Activated T-cell treated with anti-CD3 and anti-CD28 coated beads, Interleukin-2, amount 50 U/mL, for 24 hours (primary cell): ENCODE measurements at places on chromosomes 12 and 14.
A peak's percentile ranks its signal among the peaks of the same experiment; 100 is the strongest.

DNA sequence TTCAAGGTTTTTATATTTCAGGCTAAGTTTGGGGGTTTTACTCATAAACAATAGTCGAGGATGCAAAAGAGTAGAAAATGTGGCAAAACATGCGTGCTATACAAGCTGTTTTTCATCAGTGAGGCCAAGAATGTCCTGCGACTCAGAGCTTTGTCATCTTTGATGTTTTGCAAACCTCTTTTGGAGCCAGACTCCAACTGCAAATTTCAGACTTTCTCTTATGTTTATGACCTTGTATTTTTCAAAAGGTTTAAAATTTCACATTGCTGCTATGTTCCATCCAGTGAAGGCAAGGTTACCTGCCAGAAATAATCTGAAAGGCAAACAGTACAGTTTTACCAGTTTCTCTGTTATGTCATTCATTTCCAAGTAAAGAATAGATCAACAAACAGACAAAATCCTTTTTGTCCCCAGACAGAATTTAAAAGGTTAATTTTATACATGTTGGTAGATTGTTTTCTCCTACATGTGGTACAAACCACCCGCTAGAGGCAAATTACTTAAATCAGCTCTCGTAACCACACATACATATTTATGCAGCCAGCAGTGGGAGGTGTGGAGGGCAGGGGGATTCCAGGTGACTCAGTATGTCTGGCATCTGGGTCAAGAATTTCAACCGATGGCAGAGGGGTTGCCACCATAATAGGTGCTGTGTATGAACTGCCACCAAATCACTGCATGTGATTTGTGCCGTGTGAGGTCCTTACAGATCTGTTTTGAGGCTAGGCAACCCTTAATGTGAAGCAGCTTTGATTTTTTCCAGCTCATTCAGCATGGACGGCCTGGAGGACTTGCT lies 119.8 kb upstream of the CPM start:
- peak; percentile 60 for DNase-seq

- no peak for DNase-seq
Measured at GRCh38 chr12:86735072-86735471, 478.9 kb upstream of the MGAT4C start.

GRCh38 chr14:24876996-24877395 lies 173.0 kb downstream of the STXBP6 start:
- DNase-seq: no peak

GRCh38 chr12:91194500-91194899 lies 11.9 kb upstream of the DCN start:
- no peak for DNase-seq

GRCh38 chr12:1531153-1531653 lies 63.2 kb downstream of the FBXL14 start:
- DNase-seq: peak; percentile 48

DNA sequence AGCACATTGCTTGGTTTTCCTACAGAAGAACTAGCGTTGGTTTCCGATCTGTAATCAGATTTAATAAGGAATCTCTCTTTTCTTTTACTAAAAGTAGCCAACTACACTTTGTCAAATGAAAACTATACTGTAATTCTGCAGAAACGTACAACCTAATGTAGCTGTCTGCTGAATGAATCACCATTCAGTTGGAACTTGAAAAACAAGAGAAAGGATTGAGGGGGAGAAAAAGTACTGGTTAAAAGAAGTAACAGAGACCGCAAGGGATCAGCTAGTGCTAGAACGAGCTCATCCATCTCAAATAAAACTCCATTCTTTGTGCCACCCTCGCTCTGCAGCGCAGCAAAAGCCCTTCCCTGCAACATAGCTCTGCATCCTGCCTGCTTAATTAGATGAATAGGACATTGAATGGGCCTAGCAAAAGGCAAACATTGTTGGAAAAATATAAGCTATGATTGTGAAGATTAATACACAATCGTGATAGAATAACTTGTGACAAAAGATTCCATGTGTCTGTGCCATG lies 2.6 kb downstream of the GARIN2 start:
- no peak for DNase-seq

DNA sequence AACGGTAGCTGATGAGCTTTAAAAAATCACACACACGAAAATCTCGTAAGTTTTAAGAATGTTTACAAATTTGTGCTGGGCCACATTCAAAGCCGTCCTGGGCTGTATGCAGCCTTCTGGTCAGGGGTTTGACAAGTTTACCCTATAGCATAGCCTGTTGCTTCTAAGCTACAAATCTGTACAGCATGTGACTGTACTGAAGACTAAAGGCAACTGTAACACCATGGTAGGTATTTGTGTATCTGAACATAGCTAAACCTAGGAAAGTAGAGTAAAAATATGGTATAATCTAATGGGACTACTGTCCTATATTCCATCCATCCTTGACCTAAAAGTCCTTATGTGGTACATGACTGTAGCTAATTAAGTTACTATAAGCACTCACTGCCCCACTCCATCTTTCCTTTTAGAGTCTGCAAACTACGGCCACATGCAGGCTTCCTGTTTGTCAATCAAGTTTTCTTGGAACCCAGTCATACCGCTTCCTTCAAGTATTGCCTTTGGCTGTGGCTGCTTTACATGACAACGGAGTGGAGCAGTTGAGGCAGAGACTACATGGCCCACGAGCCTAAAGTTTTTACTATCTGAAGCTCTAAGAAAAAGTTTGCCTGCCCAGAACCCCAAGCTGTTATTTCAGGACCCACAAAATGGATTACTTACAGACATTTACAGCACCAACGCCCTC lies 18.5 kb downstream of the KRT7 start:
- DNase-seq: no peak

DNA sequence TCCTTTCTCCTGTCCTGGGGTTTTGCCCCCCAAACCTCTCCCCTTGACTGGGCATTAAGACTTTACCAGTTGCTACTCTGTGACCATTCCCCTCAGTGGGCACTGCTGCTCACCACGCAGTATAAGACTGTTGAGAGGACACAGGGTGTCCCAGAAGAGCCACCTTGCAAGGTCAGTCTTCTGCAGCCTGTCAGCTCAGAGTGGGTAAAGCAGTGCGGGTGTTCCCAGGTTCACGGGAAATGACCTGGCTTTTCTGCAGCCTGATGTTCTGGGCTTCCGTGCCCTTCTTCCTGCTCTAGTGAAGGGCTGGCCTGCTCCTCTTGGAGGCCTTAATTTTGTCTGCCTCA lies 34.2 kb downstream of the KCNA1 start:
- no peak for DNase-seq

DNA sequence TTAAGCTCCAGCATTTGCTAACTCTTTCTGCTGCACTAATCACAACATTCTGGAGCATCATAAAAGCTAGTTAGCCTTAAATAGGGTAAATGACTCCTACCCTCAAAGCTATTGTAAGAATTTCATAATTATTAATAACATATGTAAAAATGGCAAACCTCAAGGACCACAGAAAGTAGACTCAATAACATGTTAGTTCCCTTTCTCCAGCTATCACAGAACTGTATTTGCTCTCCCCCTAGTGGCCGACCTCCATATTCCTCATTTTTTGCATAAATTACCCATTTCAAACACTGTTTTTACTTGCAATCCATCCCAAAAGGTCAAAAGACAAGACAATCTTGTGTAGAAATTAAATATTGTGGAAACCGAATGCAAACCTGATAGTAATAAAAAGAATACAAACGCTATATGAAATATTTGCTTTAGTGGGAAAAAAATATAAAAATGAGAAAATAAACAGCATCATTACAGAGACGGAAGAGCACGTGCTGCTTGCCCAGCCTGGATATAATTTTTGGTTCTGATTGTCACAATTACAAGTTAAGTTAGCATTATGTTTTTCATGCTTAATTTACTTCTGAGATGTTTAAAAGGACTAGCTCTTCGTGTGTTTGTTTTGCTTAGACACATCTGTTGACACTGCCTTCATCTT lies 97.9 kb downstream of the RERGL start:
- DNase-seq: no peak

DNA sequence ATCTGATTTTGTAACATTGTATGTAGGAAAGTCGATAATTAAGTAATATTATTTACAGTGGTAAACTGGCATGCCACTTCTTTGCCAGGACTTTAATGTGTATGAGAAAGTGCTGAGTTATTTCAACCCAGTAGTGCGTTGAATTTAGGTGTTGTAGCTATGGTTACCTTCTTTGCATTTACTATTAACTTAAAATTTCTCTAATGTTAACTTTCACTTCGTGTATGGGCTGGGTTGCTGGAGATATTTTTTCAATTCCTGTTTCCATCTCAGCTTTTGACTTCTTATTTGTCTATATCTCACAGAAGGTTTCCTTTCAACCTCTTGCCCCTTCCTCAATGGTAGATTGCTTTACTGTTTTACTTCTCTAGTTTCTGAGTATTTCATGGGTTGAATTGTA lies 1345.6 kb downstream of the FSCB start:
- DNase-seq: no peak

DNA sequence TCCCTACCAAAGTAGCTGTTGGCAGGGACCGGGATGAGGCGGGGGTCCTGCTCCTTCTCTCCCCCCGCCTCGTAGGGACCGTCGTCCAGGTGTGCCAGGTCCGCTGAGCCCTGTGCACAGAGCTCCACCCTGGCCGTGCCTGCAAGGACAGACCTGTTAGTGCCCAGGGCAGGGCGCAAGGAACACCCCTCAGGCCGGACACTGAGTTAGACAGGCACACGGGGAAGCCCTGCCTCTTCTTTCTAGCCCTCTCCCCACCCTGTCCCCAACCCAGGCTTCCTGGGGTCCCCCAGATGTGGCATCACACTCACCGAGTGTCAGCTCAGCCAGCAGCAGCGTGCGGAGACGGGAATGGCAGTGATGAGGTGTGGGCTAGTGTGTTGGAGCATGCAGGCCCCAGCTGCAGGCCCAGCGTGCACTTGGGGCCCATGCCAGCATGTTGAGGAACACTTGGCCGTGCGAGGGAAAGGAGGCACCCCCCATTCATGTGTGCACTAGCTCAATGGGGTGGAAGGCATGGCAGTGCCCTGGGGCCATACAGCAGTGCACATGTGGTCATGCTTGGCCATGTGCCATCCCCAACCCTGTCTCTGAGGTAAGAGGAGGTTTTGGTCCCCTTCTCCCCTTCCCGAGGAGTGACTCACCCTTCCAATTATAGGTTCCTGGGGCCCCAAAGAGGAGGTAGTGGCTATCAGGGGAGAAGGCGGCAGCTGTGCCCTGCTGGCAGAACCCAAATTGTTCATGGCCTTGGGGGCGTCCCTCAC lies 7.3 kb downstream of the ITGA7 start:
- DNase-seq: no peak

- no peak for DNase-seq
Measured at GRCh38 chr14:35715079-35715478, 94.0 kb downstream of the RALGAPA1 start.

- no peak for DNase-seq
Measured at GRCh38 chr12:71730936-71731335, 23.7 kb upstream of the RAB21 start.

DNA sequence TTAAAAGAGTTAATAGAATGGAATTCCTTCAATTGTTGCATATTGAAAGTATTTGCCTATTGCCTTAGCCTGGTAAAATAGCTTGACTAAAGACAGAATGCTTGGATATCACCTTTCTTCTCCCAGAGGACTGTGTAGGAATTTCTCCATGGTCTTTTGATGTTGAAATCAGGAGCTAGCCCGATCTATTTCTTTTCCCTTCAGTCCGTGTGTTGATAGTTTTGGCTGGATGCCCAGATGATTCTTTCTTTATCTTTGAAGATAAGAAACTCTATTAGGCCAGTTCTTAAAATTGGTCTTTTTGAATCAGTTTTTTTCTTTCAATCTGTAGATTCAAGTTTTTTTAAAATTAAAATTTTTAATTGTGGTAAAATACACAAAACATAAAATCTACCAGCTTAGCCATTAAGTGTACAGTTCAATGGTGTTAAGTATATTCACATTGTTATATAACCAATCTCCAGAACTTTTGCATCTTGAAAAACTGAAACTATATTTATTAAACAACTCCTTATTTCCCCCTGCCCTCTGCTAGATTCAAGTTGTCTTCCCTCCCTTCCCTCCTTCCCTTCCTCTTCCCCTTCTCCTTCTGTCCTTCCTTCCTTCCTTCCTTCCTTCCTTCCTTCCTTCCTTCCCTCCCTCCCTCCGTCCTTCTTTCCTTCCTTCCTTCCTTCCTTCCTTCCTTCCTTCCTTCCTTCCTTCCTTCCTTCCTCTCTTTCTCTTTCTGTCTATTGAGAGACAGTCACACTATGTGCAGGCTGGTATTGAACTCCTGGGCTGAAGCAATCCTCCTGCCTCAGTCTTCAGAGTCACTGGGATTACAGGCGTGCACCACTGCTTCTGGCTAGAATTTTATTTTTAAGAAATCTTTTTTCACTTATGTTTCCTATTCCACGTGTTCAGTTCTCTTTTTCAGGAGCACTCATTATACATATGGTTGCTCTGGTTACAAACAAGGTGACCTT lies 10.1 kb downstream of the LACRT start:
- DNase-seq: no peak

GRCh38 chr12:114186241-114187002 lies 219.5 kb downstream of the TBX5 start:
- DNase-seq: no peak

DNA sequence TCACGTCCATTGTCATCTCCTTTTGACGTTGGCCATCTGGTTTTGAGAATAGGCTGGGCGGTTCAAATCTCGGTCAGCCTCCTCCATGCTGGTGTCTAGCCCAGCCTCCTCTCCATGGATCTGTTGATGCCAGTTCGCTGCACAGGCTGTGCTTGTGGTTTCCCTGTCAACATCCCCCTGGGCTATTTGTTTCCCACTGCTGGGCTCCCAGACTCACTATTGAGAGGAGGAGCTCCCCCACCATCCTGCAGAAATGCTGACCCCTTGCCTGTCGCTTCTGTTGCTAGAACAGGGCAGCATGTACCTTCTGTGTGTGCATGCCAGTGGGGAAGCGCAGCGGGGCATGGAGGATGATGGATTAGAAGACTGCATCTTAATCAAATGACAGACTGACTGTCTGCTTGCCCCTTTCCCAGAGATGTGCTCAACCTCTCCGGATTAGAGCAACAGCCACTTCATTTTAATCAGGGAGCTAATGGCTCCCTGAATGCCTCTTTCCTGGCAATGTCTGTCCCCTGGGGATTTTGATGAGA lies 170.5 kb downstream of the TSPAN9 start:
- no peak for DNase-seq

GRCh38 chr14:99627510-99628381 lies 17.2 kb upstream of the HHIPL1 start:
- no peak for DNase-seq

DNA sequence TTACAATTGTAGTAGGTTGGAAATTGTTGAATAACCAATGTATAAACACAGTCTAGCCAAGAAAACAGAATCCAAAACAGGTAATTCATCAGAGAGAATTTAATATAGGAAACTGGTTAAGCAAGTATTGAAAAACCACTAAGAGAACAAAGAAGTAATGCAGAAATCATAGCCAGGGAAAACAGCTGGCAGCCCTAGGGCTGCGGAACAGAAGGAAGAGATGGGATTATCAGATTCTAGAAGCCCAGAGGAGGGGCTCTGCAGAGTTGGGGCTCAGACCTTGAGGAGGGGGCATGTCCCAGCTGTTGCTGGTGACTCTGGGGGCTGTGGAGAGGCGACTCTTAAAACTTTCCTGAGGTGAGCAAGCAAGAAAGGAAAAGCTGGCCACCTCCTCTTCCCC lies 49.4 kb downstream of the CD9 start:
- no peak for DNase-seq

DNA sequence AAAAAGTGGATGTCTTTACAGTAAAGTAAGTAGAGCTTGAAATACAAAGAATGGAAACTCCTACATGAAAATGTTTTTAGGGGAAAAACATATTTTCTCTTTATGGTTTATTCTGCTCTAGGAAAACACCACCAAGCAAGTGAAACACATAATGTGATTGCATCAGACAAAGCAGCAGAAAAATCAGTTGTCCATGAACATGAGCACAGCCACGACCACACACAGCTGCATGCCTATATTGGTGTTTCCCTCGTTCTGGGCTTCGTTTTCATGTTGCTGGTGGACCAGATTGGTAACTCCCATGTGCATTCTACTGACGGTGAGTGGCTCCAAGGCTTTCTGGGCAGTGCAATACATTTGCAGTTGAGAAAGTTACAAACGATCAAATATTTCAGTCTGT lies 42.6 kb upstream of the PLEKHD1 start:
- no peak for DNase-seq
